ENCODE measurements at places on chromosomes 11 and 22. TPM values are rescaled to one million over a fixed set of nuclear protein-coding genes. Genes with fewer than 3 reads are reported as not detected.

Gene CD6
- not detected for total RNA-seq

Gene TRIM48
- total RNA-seq = not detected

Gene NELL1
- total RNA-seq = 2.6 TPM

Gene RIC8A
- total RNA-seq = 125 TPM

Gene MB
- 0.35 TPM for total RNA-seq

Gene BEST1
- total RNA-seq = 0.30 TPM

Gene NLRP14
- 0.07 TPM for total RNA-seq

Gene BAIAP2L2
- 2.7 TPM for total RNA-seq

Gene SLC22A25
- 0.18 TPM for total RNA-seq

Gene MPPED2
- total RNA-seq = 0.89 TPM

Gene OPCML
- 0.26 TPM for total RNA-seq

Gene MRGPRF
- total RNA-seq = 6.5 TPM

Gene IL17REL
- 0.04 TPM for total RNA-seq

Gene CTTN
- total RNA-seq = 155 TPM

Gene LRRC10B
- 2.6 TPM for total RNA-seq

Gene HBB
- not detected for total RNA-seq

Gene MUC2
- total RNA-seq = not detected

Measured in H7 (cell line).